Caco-2 (cell line): ENCODE measurements at places on chromosomes 5 and 9. TPM values are rescaled to one million over a fixed set of nuclear protein-coding genes. Genes with fewer than 3 reads are reported as not detected.

BAAT gene
- total RNA-seq = 1.1 and 1.3 TPM in 2 replicates

DNA sequence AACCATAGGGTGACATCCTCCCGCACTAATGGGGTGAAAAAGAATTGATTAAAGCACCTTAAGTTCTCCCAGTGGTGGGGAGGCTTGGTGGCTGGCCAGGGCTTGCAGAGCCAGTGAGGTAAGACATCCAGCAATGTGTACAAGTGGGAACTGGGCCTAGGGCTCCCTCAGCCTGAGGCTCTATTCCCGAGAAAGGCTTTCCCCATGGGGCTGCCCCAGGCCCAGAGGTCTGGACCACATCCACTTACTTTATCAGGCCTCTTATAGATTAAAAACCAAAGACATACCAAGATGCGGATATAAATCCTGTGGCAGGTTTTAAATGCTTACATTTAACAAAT lies 35.3 kb downstream of the C5orf15 start:
- H3K36me3 ChIP-seq = no peaks in the 10 kb centered on the region
- no peak for DNase-seq

- no peak overlapping the region for H3K27ac ChIP-seq
- H3K4me1 ChIP-seq = no peaks in the 10 kb centered on the region
- no peak overlapping the region for H3K4me3 ChIP-seq
- DNase-seq = no peak
- H3K27me3 ChIP-seq = no peaks in the 10 kb centered on the region
Observed at GRCh38 chr5:119022017-119022745, 33.8 kb upstream of the DTWD2 start.

- no peak for DNase-seq
- no peaks in the 10 kb centered on the region for H3K4me1 ChIP-seq
- H3K27ac ChIP-seq = no peak overlapping the region
- no peaks in the 10 kb centered on the region for H3K36me3 ChIP-seq
Observed at GRCh38 chr5:163706053-163706771, 200.8 kb downstream of the MAT2B start.

- H3K4me1 ChIP-seq = peaks cover 15% of the 10 kb centered on the region
- DNase-seq = no peak
- no peaks in the 10 kb centered on the region for H3K27me3 ChIP-seq
- no peak overlapping the region for H3K4me3 ChIP-seq
- no peak overlapping the region for H3K27ac ChIP-seq
Observed at GRCh38 chr5:107469064-107469463, 201.7 kb downstream of the EFNA5 start.

CRB2 gene
- 0.34 and 0.56 TPM in 2 replicates for total RNA-seq

- no peak for DNase-seq
- H3K4me3 ChIP-seq = no peak overlapping the region
- H3K36me3 ChIP-seq = no peaks in the 10 kb centered on the region
Observed at GRCh38 chr9:130159915-130160670, 12.1 kb upstream of the NCS1 start.

GRCh38 chr9:33109850-33110595 lies 33.5 kb upstream of the SMU1 start:
- no peak for DNase-seq
- no peaks in the 10 kb centered on the region for H3K27me3 ChIP-seq
- H3K4me1 ChIP-seq = no peaks in the 10 kb centered on the region; the same call in 1 of the 2 replicates
- no peak overlapping the region for H3K27ac ChIP-seq

GPR150 gene
- total RNA-seq = 0.21 and 0.27 TPM in 2 replicates

DNA sequence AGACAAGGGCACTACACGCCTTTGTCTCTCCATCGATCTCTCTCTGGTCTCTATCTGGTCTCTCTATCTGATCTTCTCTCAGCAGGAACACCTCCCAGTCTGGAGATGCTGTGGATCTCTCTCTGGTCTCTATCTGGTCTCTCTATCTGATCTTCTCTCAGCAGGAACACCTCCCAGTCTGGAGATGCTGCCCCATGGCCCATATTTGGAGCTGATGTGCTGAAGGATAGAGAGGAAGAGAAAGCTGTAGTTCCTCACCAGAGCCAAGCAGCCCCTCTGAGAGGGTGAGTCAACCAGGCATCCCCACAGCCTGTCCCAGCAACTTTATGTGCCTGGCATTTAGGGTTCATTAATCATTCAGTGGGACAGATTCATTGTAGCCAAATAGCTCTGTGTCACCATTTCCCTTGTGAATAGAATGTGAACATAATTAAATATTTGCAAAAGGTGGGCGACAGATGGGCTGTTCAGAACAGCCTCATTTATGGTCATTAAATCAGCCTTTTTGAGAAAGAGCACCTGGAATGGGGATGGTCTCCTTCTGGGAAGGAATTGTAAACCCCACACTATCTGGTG lies 189.3 kb upstream of the MAST4 start:
- no peak overlapping the region for H3K27ac ChIP-seq
- H3K36me3 ChIP-seq = no peaks in the 10 kb centered on the region
- H3K4me1 ChIP-seq = no peaks in the 10 kb centered on the region
- H3K4me3 ChIP-seq = no peak overlapping the region

GRCh38 chr9:134175808-134176598 lies 11.6 kb upstream of the RNU6ATAC start:
- no peaks in the 10 kb centered on the region for H3K36me3 ChIP-seq
- H3K4me3 ChIP-seq = no peak overlapping the region
- H3K27ac ChIP-seq = no peak overlapping the region
- H3K27me3 ChIP-seq = no peaks in the 10 kb centered on the region

MED7 gene
- total RNA-seq = 14.6 and 17.3 TPM in 2 replicates

PCDHGA10 gene
- 2.9 and 3.6 TPM in 2 replicates for total RNA-seq
